Tongue (tissue), 3 donors: ENCODE measurements at places on chromosomes 6 and 20. TPM values are rescaled to one million over a fixed set of nuclear protein-coding genes. Genes with fewer than 3 reads are reported as not detected.
A peak's percentile ranks its signal among the peaks of the same experiment; 100 is the strongest.

DNA sequence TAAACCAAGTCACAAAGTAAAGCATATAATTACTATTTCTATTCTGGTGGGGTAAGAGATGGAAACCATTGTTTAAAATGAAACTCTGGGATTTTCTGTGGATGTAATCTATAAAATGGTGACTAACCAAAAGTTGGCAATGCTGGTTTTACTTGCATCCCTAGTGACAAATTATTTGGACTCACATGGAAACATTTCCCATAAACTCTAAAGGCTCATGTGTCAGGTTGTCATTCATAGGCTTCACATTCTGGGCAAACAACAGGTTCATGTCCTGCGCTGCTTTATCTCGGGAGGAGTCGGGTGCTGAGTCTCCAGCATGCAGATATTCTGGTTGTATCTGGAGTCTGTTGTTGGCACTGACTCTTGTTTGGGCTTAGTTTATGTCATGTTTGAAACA, 98.0 kb upstream of the SCP2D1 start:
- DNase-seq = no peak

The TGM3 gene
- total RNA-seq = 14.5 TPM

GRCh38 chr6:90910893-90911292, 324.0 kb upstream of the MAP3K7 start:
- DNase-seq = no peak

- DNase-seq = no peak
Observed at GRCh38 chr6:128005009-128005408, 104.2 kb upstream of the THEMIS start.

DNA sequence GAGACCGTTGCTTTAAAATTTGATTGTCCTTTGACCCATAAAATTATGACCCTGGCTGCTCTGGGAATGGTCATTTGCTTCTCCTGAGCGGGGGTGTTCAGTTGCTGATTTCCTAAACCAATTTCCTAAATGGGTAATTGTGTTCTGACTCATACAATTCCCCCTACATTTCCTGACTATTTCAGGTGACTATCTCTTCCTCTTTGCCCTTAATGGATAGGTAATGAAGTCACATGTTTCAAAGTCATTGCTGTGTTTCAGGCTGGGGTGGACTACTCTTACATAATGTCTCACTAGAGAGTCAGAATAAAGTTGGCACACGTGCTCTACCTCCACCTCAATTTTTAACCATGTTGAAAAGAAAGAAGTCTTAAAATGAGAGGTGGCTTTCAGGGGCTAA, 109.8 kb downstream of the DOK5 start:
- DNase-seq = no peak

DNA sequence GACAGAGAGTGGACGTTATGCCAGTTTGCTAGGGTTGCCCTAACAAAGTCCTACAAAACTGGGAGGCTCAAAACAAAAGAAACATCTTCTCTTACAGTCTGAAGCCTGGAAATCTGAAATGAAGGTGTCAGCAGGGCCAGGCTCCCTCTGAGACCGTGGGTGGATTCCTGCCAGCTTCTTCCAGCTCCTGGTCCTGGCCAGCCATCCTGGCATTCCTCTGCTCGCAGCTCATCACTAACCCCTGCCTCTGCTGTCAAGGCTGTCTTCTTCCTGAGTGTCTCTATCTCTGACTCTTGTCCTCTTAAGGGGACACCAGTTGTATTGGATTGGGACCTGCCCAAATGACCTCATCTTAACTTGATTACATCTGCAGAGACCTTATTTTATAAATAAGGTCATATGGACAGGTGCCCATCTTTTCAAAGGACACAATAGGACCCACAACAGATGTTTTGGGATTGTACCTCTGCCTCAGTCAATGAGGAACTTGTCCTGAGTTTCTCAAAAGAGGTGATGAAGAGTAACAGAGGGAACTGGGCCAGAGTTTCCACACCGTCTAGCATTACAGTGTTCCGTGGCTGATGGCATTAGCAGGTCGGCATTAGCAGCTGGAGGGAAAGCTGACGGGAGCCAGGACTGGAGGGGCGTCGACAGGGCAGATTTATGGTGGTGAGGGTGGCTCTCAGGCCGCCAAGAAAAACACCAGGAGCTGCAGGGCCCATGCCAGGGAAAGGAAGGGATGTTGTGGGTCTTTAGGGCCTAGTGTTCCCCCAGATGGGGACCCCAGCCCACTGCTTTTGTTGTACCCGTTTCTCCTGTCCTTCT, 157.3 kb downstream of the TBXT start:
- DNase-seq = peak; percentile 49
